HT1080 (cell line): ENCODE measurements at places on chromosomes 12 and 14.

GRCh38 chr12:118548887-118549509 lies 172.6 kb downstream of the SUDS3 start:
- DNase-seq, result no peak

- DNase-seq, result no peak
Measured at GRCh38 chr14:50711043-50711442, 42.9 kb upstream of the SAV1 start.

DNA sequence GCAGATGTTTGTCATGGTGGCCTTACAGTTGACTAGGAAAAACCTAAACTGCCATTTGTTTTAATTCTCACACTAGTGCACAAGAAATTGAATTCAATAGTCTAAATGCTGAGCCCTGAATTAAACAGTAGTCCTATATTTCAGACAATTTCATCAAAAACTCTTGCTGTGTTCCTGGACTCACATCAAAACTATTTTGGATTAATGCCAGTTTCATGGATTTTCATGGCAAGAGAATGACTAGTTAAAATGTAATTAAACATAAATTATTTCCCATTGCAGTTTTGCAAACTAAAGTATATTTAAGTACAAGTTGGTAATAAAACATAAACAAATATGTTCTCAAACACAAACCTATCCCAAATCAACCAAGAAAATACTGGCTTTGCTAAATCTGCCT lies 468.0 kb upstream of the PRICKLE1 start:
- DNase-seq, result no peak

GRCh38 chr12:85516667-85517325 lies 236.8 kb downstream of the ALX1 start:
- DNase-seq, result no peak

DNA sequence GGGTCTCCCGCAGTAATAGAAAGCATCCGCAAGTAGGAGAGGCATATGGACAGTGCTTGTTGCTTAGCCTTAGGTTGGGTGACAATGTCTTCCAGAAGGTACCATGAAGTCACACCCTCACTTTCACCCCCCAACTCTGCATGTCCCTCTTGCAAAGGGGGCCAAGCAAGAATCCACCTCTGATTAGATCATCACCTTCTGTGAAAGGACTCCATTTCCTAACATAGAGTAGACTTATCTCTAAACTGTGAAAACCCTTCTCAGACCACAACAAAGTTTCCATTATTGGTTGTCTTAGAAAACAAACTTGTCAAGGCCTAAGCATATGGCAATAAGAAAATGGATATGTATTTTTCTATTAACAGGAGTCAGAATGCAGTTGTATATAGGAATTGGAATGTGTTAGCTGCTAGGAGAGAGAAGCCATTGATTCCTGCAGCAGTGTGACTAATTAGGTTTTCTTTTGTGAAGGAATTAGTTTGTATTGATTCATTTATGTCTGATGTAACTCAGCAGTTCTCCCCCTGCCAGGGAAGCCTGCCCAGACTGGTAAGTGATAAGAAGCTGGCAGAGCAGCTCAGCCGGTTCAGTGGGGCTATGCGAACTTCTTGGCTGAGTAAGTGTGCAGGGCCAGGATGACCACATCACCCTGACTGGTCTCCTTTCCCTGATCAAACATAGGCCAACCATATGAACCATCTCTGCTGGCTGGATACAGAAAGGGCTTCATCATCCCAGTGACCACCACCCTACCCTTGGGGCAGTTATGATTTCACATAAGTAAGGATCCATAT lies 107.3 kb upstream of the CCDC196 start:
- no peak for DNase-seq

- DNase-seq, result peak; percentile 37
Measured at GRCh38 chr12:105462831-105463230, 132.3 kb downstream of the C12orf75 start.

DNA sequence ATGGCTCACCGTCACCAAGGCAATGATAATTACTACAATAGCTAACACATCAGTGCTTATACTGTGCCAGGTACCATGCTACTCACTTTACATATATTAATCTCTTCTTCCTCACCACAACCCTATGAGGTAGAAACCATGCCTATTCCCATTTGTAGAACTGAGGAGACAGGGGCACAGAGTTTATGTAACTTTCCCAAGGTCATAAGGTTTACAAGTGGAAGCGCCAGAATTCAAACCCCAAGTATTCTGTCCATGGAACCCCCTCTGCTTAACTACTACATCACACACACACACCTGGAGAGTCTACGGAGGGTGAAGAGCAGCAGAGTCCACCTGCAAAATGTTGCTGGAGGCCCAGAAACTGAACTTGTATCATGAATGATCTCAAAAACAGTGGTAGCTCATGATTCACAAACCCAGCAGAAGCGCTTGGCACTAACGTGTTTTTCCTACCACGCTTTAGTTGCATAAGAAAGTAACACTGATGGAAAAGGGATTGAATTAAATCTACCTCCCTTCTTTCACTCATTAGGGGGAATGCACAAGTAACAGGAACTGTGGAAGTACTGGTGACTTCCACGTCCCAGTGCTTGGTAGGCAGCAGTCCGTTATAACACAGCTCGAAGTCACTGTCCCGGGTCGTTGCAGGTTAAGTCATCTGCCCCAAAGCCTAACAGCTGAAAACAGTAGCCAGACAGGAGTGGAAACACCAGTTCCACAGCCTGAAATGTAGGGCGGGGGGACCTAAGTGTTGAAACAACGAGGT lies 2.0 kb downstream of the ITPR2 start:
- DNase-seq, result no peak

GRCh38 chr14:33483541-33483940 lies 467.3 kb downstream of the EGLN3 start:
- DNase-seq, result no peak

DNA sequence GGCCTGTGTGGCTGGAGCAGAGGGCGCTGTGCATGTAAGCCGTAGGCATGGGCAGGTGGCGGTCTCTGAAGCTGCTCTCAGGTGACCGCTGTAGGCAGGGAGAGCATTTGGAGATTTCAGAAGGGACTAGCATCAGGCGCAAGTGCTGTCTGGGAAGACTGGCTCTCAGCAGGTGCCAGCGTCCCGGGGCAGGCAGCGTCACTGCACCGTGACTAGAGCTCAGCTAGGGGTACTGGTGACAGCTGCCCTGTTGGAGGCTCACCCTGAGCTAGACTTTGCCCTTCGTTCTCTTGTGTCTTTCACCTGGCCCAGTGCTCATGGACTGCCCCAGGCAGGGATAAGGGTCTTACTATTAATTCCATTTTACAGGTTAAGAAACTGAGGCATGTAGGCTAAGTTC lies 78.9 kb downstream of the DDX51 start:
- DNase-seq, result no peak

DNA sequence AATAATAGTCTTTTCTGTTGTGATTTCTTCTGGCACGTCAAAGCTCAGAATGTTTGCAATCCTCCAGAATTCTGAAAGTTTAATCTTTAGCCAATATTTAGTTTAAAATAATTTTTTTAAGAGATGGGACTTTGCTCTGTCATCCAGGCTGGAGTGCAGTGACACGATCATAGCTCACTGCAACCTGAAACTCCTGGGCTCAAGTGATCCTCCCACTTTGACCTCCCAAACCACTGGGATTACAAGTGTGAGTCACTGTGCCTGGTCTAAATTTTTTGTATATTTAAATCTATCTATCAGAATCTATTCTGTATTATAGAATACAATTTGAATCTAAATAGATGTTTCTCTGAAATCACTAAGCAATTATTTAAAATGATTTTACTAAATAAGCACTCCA lies 572.7 kb downstream of the VRK1 start:
- peak; percentile 10 for DNase-seq

DNA sequence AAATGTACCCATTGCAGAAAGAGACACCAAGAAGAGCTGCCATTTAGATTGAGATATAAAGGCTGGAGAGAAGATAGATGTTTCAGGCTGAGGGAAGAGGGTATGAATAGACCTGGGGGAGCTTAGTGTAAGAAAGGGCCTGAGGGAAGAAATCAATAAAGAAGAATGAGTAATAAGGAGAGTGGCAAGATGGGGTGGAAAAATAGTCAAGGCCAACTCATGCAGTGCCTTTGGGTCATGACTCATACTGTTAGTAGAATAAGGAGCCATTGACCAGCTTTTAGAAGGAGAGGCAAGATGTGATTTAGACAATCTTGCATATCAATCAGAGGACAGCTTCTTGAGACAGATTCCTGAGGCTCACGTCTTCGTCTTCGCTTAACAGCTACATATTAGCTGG lies 287.5 kb downstream of the DUSP6 start:
- peak; percentile 94 for DNase-seq

DNA sequence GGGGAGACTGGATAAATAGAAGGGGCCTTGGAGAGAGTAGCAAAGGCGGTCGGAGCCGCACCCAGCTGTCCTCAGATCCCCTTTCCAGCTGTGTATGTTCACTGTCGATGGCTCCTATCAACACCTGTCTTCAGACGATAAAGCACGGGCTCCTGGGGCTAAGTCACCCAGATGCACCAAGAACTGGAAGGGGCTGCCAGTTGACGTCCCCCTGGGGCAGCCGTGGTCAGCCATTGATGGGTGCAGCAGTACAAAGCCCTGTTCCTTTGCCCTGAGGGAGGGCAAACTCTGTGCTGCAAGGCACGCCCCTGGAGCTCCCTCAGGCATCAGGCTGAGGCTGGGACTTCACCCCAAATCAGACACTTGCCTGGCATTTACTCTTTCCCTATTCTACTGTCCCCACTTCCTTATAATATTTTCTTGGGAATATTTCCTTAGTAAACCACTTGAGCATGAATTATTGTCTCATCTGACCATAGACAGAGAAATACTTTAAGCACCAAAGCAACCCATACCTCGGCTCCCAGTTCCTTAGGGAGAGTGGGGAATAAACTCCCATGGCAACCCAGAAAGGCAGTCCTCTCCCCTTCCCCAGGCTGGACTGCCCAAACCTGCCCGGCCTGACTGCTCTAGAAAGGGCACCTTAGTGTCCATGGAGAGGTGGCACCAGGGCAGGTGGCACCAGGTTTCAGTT lies 59.6 kb upstream of the SCN8A start:
- DNase-seq, result no peak

- no peak for DNase-seq
Measured at GRCh38 chr12:96248136-96248931, 54.2 kb downstream of the ELK3 start.

DNA sequence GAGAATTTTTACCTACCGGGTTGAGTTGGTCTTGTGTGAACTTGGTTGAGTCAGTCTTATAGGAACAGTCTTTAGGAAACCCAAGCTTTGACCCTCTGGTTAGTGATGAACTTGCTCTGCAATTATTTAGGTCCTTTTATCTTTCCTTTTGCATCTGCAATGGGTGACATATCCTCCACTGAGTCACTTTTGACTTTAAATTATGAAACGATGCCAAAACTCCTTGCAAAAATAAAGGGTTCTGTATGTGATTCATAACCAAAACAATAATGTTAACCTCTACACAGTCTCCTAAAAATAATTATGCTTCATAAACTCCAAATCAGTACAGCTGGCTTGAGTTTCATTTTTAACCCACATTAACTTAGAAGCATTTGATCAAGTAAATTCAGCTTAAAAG lies 979.4 kb downstream of the GALC start:
- DNase-seq, result peak; percentile 52

DNA sequence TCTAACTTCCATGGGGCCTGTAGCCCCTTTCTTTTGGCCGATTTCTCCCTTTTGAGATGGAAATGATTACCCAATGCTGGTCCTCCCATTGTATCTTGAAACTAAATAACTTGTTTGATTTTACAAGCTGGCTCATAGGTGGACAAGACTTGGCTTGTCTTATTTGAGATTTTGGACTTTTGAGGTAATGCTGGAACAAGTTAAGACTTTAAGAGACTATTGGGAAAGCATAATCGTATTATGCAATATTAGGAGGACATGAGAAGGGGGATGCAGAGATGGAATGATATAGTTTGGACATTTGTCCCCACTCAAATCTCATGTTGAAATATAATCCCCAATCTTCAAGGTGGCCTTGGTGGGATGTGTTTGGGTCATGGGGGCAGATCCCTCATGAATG lies 49.2 kb upstream of the LYZ start:
- DNase-seq, result no peak

- DNase-seq, result no peak
Measured at GRCh38 chr12:13087766-13088165, 15.7 kb downstream of the GSG1 start.

GRCh38 chr12:25320123-25321006 lies 69.6 kb upstream of the KRAS start:
- no peak for DNase-seq

DNA sequence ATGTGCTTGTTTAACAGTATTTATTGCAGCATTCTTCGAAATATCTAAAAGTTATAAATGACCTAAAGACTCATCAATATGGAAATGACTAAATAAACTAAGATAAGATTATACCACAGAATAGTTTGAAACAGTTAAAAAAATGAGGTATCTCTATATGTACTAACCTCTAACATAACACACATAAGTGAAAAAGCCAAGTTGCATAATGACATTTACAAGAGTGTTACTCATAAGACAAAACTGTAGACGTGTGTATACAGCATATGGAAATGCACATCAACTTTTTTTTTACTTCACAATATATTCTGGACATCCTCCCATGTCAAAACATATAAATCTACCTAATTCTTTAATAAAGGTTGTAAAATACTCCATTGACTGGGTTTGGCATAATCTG lies 22.8 kb downstream of the CPM start:
- no peak for DNase-seq

DNA sequence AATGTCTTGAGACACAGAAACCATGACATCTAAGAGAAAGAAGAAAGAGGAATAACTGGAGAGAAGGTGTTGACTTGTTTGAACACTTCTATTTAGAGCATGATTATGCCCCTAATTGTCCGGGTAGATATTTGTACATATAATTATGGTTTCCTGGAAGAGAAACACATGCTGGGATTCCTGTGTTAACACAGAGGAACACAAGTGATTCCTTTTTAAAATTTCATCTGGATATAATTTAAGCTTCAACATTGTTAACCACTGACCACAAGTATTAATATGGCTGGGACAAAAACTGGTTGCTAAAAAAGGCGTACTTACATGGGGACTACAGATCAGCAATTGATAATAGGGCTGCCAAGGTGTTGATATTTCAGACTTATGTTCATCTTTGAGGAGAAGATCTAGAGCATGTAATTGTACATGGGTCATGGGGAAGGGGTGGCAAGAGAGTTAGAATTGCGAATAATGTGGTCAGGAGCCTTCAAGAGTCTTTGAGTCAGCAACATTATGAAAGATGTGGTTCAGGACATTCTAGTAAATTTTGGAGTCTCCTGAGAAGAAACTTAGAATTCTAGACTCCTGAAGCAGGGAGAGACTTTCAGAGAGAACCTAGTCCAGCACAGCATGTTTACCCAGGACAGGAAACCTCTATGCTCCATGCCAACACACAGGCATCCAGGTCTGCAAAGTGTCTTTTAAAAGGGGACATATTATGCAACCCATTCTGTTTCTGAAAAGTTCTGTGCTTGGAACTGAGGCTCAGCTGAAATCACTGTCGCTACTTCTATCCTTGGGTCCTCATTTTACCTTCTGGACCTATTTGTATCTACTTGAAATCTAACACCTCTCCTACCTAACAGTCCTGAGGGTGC lies 56.5 kb downstream of the SLC38A1 start:
- DNase-seq, result no peak

- no peak for DNase-seq
Measured at GRCh38 chr12:20382117-20382516, 13.8 kb downstream of the PDE3A start.

- DNase-seq, result no peak
Measured at GRCh38 chr12:93223440-93224426, 154.0 kb upstream of the NUDT4 start.
